ENCODE measurements at places on chromosomes 12 and 14.

- no peak overlapping the region for H3K4me3 ChIP-seq
- H3K36me3 ChIP-seq, result no peaks in the 10 kb centered on the region
- no peak for DNase-seq
- no peaks in the 10 kb centered on the region for H3K4me1 ChIP-seq
These were observed 25.2 kb downstream of the NGB start for GRCh38 chr14:77245820-77246219.

DNA sequence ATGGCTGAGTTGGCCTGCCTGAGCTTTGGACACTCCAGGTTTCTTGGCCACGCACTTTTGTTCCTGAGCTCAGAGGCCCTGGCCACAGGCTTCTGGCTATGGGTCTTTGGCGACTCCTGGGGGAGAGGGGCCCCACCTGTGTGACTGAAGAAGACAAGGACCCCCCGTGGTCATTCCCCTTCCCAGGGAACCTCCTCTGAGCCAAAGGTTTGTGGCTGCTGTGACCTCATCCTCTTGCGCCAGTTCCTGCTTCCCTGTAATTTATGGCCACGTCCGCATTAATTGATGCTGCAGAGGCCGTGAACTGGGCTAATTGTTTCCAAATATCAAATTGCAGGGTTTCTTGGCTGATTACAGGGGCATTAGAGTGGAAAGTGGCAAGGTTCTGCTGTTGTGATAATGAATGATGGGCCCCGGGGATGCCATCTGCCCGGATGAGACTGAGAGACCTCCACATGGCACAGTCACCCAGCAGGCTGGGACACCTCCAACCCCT lies 27.6 kb upstream of the NOS1 start:
- no peak overlapping the region for H3K27ac ChIP-seq
- H3K27me3 ChIP-seq, result no peaks in the 10 kb centered on the region
- H3K4me1 ChIP-seq, result no peaks in the 10 kb centered on the region
- DNase-seq, result no peak
- no peak overlapping the region for H3K4me3 ChIP-seq

DNA sequence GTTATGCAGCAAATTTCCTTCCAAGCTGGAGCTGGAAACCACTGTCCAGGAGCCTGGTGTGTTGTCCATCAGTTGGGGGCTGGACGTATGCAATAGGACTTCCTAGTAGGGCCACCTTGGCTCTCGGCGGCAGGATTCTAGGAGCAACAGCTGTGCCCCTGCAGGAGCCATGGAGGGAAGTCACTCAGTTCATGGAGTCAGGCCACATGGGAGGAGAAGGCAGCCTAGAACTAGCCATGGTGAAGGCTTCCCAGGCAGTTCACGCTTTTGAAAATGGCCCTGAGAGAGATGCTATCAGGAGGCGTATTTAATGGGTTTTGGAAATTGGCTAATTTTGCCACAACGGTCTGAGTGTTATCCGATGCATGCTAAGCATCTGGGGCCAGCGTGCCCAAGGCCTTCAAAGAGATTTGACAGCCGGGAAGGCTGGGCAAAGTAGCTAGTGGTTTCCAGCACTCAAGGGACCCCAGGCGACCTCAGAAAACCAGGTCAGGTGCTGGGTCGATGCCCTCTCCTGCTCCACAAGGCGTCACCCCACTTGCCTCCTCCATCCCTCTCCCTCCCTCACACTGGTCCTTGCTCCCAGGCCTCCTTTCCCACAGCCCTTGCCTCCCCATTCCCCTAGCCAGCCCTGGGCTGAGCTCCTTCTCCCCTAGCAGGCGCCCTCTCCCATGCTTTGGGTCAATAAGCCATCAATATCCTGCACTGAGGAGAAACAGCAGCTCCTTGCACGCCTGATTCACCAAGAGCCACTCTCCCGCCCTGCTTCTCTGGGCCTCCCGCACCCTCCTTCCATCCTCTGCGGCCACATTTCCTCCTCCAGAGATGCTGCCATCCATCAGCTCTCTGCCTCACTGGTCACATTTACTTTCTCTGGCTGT lies 30.9 kb upstream of the SYNDIG1L start:
- H3K4me3 ChIP-seq, result no peak overlapping the region
- H3K36me3 ChIP-seq, result no peaks in the 10 kb centered on the region
- H3K4me1 ChIP-seq, result no peaks in the 10 kb centered on the region
- peaks cover 19% of the 10 kb centered on the region for H3K27me3 ChIP-seq

GRCh38 chr12:18430425-18431048 lies 169.2 kb downstream of the PIK3C2G start:
- H3K4me1 ChIP-seq, result no peaks in the 10 kb centered on the region

DNA sequence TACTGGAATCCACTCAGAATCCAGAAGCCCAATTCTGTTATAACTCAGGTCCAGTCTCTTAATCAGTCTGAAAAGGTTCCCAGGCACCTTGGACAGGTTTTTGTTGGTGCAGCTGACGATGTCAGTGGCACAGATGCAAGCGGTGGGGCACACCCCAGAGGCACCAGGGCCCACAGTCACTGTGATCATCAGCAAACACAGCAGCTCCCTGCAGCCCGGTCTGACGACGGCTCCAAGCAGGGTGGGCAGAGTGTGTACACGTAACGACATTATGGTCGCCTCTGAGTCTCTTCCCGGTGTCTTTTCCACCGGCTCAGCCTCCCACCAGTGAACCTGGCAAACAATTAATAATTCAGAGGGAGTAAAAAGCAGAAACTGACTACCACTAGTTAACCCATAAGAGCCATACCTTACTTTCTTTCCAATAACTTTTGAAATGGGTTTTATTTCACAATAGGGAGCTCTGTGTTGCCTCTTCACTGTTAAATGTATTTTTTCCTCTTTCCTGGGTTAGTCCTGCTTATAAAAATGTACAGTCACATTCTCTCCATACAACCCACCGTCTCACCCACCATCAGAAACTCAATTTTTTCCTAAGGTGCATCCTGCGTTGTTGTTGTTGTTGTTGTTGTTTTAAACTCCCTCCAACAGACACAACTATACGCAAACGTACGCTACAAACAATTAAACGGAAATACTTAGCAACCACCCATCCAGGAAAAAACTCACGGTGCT lies 521 bp upstream of the PCED1B start:
- H3K36me3 ChIP-seq, result peaks cover 32% of the 10 kb centered on the region
- peak overlapping the region; percentile 94 for H3K4me3 ChIP-seq
- peaks cover 57% of the 10 kb centered on the region for H3K4me1 ChIP-seq
- peak; percentile 61 for DNase-seq
- H3K27me3 ChIP-seq, result no peaks in the 10 kb centered on the region

DNA sequence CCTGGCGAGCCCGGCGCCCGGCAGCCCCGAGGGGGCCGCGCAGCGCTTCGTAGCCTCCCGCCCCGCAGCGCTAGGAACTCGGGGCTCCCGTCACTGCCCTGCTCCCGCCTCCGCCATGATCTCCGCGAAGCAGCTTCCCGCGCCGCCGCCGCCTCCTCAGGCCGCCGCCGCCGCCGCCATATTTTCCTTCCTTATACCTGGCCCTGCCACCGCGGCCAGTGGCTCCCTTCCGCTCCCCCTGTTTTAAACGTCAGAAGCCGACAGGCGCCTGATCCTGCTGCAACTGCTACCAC lies 286 bp downstream of the PPP4R3A start:
- peaks cover 25% of the 10 kb centered on the region for H3K4me1 ChIP-seq
- H3K27ac ChIP-seq, result peak overlapping the region; percentile 100
- H3K36me3 ChIP-seq, result peaks cover 40% of the 10 kb centered on the region
- peak overlapping the region; percentile 100 for H3K4me3 ChIP-seq

DNA sequence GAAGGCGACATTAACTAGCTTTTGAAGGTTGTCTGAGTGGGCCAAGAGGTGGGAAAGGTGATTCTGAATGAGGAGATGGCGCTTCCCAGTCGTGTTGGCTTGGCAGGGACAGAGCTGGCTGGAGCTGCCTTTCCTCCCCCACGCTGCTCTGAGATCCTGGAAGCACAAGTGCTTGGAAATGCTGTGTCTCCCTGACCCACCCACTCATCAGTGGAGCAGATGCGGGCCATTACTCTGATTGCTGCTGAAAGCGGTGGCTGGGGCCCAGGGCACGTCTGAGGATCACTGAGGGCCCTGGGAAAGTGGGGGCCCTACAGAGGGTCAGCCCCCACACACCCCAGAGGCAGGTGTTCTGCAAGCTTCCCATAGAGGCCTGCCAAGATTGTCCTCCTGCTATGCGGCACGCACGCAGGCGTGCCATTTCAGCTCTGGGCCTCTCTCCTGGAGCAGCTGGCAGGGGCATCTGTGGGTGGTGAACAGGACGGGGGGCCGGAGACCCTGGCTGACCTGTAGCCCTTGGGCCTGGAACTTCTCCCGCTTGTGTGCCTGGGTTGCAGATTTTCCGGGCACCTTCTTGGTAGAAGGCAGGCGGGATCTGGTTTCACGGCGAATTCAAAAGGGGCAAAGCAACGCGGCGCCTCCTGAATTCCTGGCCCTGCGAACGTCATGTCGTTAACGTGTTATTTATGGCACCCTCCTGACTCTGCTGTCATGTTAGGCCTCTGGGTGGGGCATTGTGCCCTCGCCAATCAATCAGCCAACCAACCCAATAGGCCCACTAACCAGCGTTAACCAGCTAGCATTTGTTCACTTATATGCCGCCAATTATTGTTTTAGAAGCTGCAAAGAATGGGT lies 133.8 kb upstream of the TBX3 start:
- H3K27ac ChIP-seq, result no peak overlapping the region
- H3K27me3 ChIP-seq, result no peaks in the 10 kb centered on the region
- H3K36me3 ChIP-seq, result no peaks in the 10 kb centered on the region
- no peak for DNase-seq
- H3K4me3 ChIP-seq, result no peak overlapping the region

Data from activated CD8-positive, alpha-beta T cell treated with anti-CD3 and anti-CD28 coated beads, Interleukin-2, amount 10 ng/mL, durations not matched to agents 7 days and 5 days (primary cell).